IMR-90 (cell line): ENCODE measurements at places on chromosomes 6 and 20. TPM values are rescaled to one million over a fixed set of nuclear protein-coding genes. Genes with fewer than 3 reads are reported as not detected.

Gene GSTA1
- 0.18 and 0.28 TPM in 2 replicates for total RNA-seq

Gene SPATA25
- total RNA-seq, result 0.18 TPM in 1 of 2 replicates, not detected in the other

DNA sequence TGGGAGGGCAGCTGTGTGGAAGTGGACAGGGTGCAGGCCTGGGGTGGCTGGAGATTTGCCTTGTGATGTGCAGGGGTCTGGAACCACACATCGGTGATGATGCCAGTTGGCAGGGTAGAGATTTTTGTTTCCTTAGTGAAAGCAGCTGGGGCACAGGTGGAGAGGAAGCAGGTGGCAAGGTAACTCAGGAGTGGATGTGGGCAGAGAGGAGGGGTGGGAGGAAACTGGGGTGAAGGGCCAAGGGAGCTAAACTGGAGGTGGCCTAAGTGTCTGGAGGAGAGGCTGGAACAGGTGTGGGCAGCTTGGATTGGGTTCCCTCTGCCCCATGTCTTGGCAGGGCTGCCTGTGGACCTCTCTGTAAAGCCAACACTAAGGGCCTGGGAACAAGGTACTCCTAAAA is 4.7 kb upstream of the SCUBE3 start:
- DNase-seq, result no peak
- peaks cover 5% of the 10 kb centered on the region for H3K4me1 ChIP-seq
- peaks cover 45% of the 10 kb centered on the region for H3K27me3 ChIP-seq
- no peak overlapping the region for H3K27ac ChIP-seq

- no peaks in the 10 kb centered on the region for H3K36me3 ChIP-seq
- no peak overlapping the region for H3K27ac ChIP-seq
- H3K27me3 ChIP-seq, result no peaks in the 10 kb centered on the region
- H3K4me1 ChIP-seq, result no peaks in the 10 kb centered on the region
- no peak overlapping the region for H3K4me3 ChIP-seq
- DNase-seq, result peak; percentile 11
Observed at GRCh38 chr6:107185391-107185970, 70.2 kb upstream of the BEND3 start.

DNA sequence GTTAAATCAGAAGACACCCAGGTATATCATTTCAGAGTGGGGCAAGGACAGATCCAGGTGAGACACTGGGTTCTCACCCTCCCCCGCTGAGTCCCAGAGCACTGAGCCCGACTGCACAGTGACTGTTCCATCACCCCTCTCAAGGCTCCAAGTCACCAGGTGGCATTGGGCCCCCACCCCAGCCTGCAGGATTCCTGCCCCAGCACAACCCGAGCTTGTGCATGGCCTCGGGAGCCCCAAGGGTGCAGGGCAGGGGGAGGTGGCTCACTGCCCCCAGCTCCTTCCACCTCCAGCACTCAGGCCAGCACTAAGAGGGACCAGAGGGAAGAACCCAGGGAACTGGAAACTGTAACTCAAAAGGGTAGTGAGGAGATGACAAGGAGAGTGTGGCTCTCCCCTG is 39.3 kb upstream of the CST5 start:
- H3K36me3 ChIP-seq, result no peaks in the 10 kb centered on the region
- H3K27ac ChIP-seq, result no peak overlapping the region
- no peak for DNase-seq
- no peak overlapping the region for H3K4me3 ChIP-seq
- H3K27me3 ChIP-seq, result no peaks in the 10 kb centered on the region; the same call in 1 of the 2 replicates

GRCh38 chr20:6560978-6561377 is 206.5 kb upstream of the BMP2 start:
- H3K4me1 ChIP-seq, result peaks cover 8% of the 10 kb centered on the region
- H3K4me3 ChIP-seq, result no peak overlapping the region
- DNase-seq, result no peak
- H3K27me3 ChIP-seq, result no peaks in the 10 kb centered on the region

DNA sequence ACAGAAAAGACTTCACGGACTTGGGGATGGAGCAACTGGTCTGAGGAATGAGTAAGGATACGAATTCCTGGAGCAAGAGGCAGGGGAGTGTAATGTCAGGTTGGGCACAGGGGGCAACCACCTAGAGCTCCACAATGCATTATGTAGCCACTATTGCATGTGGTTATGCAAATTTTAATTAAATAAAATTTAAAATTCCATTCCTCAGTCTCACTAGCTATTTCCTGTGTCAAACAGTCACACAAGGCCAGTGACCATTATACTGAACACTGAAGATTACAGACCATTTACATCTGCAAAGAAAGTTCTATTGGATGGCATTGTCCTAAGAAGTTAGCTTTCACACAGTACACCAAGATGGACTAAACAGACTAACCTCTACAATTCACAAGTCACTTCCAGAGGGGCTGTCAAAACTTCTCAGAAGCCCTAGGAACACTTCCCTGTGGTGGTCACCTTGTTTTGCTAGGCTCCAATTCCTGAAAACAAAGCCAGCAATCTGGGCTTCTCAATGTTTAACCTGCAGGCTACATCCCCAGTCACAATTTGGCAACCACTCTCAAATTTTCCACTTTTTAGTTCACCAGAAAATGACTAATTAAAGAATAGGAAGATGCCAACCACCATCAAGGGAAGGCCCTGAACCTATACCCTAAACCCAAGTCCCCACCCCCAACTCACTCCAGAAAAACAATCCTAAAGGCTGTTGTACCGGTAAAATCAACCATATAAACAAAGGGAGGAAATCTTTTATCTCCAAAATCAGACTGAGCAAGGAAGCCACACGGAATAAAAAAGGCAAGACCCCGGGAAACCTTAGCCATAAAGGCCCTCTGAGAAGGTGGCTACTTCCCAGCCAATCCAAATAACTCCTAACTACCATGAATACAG is 34.2 kb upstream of the C20orf203 start:
- H3K4me1 ChIP-seq, result peaks cover 12% of the 10 kb centered on the region
- DNase-seq, result peak; percentile 55
- no peaks in the 10 kb centered on the region for H3K27me3 ChIP-seq
